CD8-positive, alpha-beta memory T cell (primary cell): ENCODE measurements at places on chromosomes 16 and 17. TPM values are rescaled to one million over a fixed set of nuclear protein-coding genes. Genes with fewer than 3 reads are reported as not detected.

GRCh38 chr16:79537584-79537983 lies 63.0 kb downstream of the MAF start:
- H3K27me3 ChIP-seq, result no peaks in the 10 kb centered on the region
- H3K4me3 ChIP-seq, result no peak overlapping the region
- H3K36me3 ChIP-seq, result no peaks in the 10 kb centered on the region

DNA sequence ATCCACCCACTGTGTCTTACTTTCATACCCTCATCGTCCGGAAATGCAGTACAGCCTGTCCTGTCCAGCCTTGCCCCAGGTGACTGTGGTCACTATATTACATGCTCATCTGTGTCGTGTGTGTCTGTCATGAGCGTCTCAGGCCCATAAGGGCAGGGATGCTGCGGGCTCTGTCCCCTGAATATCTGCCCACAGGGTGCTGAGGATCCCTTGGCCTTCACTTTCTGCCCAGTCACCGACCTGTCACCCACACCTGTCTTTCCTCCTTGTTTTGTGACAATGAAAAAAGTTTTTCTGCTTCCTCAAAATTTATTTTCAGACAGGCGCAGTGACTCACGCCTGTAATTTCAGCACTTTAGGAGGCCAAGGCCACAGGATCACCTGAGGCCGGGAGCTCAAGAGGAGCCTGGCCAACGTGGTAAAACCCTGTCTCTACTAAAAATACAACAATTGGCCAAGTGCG lies 1.4 kb upstream of the CTRB1 start:
- no peak overlapping the region for H3K4me3 ChIP-seq
- no peaks in the 10 kb centered on the region for H3K27me3 ChIP-seq
- H3K27ac ChIP-seq, result no peak overlapping the region

DNA sequence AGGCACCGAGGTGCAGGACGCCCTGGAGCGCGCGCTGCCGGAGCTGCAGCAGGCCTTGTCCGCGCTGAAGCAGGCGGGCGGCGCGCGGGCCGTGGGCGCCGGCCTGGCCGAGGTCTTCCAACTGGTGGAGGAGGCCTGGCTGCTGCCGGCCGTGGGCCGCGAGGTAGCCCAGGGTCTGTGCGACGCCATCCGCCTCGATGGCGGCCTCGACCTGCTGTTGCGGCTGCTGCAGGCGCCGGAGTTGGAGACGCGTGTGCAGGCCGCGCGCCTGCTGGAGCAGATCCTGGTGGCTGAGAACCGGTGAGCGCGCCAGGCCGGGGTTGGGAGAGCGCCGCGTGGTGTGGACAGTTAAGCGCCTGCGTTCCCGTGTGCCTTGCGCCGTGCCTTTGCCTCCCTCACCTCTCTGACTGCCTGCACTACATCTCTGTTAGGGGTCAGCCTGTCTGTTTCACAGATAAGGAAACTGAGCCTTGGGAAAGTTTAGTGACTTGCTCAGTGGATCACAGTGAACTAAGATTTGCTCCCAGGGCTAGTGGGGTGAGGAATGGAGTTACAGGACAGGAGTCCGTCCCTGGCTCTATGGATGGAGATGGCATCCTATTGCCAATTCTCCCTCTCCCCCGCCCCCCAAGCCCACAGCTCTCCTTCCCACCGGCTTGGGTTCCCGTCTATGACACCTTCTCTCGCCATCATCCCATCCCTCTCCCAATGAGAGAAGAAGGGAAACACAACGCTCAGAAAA lies 880 bp downstream of the SARM1 start:
- no peaks in the 10 kb centered on the region for H3K27me3 ChIP-seq
- peaks cover 22% of the 10 kb centered on the region for H3K4me1 ChIP-seq
- DNase-seq, result no peak
- peak overlapping the region; percentile 70 for H3K4me3 ChIP-seq
- peak overlapping the region; percentile 75 for H3K27ac ChIP-seq

DNA sequence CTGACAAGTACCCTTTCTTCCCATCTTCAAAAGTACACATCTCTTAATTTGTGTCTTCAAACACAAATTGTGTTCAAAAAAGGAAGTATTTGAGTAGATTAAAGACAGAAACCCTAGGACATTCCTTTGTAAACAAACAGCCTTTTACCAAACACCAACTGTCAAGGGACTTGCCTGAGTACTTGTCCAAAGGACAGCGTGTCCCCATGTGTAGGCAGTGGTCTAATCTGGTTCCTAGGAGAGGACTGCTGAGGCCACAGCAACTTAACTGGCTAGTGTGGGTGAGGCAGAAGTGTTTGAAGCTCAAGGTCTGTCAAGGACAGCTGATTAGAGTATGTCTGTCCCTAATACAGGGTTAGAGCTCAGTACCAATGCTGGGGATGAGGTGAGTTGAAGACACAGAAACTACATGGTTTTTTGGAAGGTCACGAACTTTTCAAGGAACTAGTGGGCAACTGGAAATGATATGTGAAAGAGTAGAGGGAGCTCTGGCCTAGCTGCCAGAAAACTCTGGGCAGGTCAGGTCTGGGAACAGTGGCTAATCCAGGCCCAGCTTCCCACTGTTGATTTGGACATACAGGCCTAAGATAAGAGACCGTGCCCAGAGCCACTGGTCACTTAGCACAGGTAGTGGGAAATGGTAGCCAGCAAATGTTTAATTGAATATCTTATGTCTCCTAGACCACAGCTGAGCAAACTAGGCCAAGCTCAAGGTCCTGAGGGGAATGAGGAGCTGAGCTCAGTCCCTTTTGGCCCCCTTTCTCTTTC lies 10.1 kb downstream of the HMOX2 start:
- H3K27me3 ChIP-seq, result no peaks in the 10 kb centered on the region
- peak overlapping the region; percentile 16 for H3K4me3 ChIP-seq
- peaks cover 73% of the 10 kb centered on the region for H3K4me1 ChIP-seq
- DNase-seq, result no peak
- H3K27ac ChIP-seq, result peak overlapping the region; percentile 17

DNA sequence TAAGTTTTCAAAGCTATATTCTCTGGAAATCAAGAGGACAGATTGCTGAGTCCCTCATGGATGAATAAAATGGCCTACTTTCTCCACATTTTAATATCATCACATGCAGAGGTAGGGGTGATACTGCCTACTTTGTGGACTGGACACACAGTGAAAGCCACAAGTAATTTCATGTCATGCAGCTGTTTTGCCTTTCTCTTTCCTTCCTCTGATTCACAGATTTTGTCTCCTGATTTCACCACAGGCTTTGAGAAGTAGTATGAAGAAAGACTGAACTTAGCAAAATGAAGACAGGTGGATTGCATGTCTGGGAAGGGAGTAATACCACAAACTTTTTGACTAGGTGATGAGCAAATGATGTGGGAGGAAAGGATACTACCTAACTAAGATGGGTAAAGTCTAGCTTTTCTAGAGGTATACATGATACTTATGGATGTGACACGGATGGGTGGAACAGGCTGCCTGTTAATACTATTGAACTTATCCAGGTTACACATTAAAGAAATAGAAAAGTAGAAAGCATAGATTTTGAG lies 478.4 kb upstream of the GOT2 start:
- H3K27me3 ChIP-seq, result no peaks in the 10 kb centered on the region
- no peaks in the 10 kb centered on the region for H3K36me3 ChIP-seq
- H3K27ac ChIP-seq, result no peak overlapping the region

- no peaks in the 10 kb centered on the region for H3K36me3 ChIP-seq
- no peak overlapping the region for H3K27ac ChIP-seq
- no peak overlapping the region for H3K4me3 ChIP-seq
- H3K4me1 ChIP-seq, result peaks cover 10% of the 10 kb centered on the region
- DNase-seq, result no peak
Observed at GRCh38 chr17:77935121-77935571, 23.4 kb upstream of the TNRC6C start.

Gene HLF
- 0.93 TPM for total RNA-seq
